ENCODE measurements at places on chromosomes 16 and 17. TPM values are rescaled to one million over a fixed set of nuclear protein-coding genes. Genes with fewer than 3 reads are reported as not detected.

Gene ATP2A3
- total RNA-seq = 12.4 TPM

Gene HDAC5
- total RNA-seq = 66.8 TPM

Gene RAC3
- total RNA-seq = 5.6 TPM

Gene SSTR5
- total RNA-seq = not detected

Gene TBC1D3I
- 0.51 TPM for total RNA-seq

Gene CES3
- total RNA-seq = 1.3 TPM

Gene ABCA9
- total RNA-seq = 3.1 TPM

Gene KRT23
- total RNA-seq = not detected

Gene CNGB1
- total RNA-seq = not detected

Gene KRT25
- not detected for total RNA-seq

Gene LRRC75A
- 3.1 TPM for total RNA-seq

Gene CEMP1
- total RNA-seq = not detected

Gene ELMO3
- total RNA-seq = 0.26 TPM

Gene ANKS4B
- total RNA-seq = not detected

Gene MPP2
- 1.3 TPM for total RNA-seq

Gene TNFSF13
- total RNA-seq = 1.5 TPM

Gene DPEP3
- total RNA-seq = not detected

Gene TMIGD1
- total RNA-seq = not detected

Gene PRRT2
- 2.1 TPM for total RNA-seq

Gene TMEM235
- total RNA-seq = not detected

Gene ADAM11
- 0.66 TPM for total RNA-seq

Gene NACA2
- not detected for total RNA-seq

Gene CIBAR2
- not detected for total RNA-seq

Gene TMEM238L
- total RNA-seq = not detected

Gene PPM1E
- total RNA-seq = 0.50 TPM

Gene KIF19
- not detected for total RNA-seq

Gene AOC2
- 0.33 TPM for total RNA-seq

Gene KRT16
- total RNA-seq = not detected

Gene MYL11
- not detected for total RNA-seq

Gene PIK3R5
- not detected for total RNA-seq

Gene CARD14
- total RNA-seq = 0.17 TPM

Gene WFDC1
- total RNA-seq = 34.0 TPM

Measured in fibroblast of lung (primary cell).